NCI-H2081 (cell line): ENCODE measurements at places on chromosomes 5 and 9.

DNA sequence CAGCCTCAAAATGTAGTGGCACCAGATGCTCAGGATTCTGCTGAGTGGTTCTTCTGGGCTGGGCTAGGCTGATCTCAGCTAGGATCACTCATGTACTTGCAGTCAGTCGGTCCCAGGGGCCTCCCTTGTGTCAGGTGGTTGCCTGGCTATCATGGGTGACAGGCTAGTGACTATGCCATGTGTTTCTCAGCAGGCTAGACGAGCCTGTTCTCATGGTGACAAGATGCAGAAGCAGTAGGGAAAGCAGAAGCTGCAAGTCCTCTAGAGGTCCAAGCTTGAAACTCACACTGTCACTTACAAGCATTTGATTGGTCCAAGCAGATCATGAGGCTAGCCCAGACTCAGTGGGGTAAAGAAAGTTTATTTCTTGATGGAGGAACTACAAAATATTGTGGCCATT is 15.2 kb upstream of the KCNMB1 start:
- DNase-seq, result no peak

GRCh38 chr9:17627641-17628040 is 48.8 kb downstream of the SH3GL2 start:
- DNase-seq, result peak; percentile 89

GRCh38 chr9:69798744-69799143 is 21.9 kb upstream of the CFAP95 start:
- DNase-seq, result no peak

DNA sequence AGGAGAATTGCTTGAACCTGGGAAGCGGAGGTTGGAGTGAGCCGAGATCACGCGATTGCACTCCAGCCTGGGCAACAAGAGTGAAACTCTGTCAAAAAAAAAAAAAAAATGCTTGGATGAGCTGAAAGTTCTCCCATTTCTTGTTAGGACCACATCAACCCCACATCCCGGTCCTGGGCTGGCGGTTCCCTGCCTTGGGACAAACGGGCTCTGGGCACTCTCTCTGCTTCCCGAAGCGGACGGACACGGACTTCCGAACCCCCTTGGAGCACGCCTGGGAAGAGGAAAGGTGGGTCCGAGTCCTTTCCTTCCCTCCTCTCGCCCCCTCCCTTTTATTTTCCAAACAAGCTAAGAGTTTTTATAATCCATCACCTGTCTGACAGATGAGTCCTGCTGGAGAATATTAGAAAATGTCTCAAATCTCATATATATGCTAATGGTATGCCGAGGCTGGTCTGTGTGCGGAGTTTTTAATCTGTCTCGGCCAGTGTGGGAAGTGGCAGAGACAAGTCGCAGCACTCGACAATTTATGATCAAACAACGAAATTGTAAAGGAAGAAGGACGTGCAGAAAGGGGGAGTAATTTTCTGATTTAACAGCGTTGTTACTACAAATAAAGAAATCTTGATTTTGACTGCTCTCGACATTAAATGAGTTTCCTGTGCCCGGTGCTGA is 257.9 kb upstream of the IRX4 start:
- no peak for DNase-seq

DNA sequence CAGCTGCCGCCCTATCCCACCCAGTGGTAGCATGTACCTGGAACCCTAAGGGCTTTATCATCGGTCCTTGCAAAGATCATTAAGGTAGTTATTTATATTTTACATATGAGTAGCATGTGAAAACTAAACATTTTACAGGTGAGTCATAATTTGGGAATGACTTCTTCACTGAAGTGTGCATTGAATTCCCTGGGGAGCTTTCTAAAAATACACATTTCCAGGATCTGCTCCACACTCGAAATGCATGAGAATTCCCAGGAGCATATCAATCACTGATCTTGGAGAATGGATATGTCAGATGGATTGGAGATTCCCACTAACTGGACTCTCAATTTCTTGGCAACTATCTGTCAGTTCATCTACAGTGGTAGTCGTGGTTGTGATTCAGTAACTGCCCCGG is 717.5 kb downstream of the IRX1 start:
- no peak for DNase-seq

DNA sequence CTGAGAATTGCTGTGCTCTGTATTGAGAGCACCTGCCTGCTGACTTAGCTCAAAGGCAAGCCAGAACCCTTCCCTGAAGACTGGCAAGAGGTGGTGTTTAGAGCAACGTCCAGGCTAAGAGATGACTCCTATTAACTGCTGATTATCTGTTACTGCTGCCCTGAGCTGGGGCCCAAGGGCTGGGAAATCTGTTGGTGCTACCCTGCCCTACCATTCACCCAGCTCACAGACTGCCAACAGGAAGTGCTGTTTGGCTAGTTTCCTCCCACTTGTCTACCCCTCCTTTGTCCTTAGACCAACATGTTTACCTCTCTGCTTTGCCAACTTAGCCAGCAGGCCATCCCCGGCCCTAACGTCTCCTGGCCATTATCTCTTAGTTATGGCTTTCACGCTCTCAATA is 6.9 kb downstream of the RAB24 start:
- DNase-seq, result peak; percentile 74

DNA sequence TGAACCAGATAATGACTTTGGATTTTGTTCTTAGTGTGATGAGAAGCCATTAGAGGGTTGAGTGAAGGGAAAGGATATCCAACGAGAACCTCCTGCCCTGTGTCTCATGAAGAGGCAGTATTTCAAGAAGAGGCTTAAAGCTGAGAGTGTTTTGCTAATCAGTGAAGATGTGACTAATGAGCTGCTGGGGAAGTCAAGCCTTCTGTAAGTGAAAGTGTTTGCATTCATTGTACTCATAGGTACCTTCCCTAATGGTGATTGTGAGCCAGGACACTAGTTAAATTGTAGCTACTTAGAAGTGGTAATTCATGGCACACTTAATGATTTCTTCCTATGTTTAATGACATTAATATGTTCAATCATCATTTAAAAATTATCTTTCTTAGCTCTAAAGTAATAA is 23.7 kb downstream of the PIP5K1B start:
- DNase-seq, result no peak

DNA sequence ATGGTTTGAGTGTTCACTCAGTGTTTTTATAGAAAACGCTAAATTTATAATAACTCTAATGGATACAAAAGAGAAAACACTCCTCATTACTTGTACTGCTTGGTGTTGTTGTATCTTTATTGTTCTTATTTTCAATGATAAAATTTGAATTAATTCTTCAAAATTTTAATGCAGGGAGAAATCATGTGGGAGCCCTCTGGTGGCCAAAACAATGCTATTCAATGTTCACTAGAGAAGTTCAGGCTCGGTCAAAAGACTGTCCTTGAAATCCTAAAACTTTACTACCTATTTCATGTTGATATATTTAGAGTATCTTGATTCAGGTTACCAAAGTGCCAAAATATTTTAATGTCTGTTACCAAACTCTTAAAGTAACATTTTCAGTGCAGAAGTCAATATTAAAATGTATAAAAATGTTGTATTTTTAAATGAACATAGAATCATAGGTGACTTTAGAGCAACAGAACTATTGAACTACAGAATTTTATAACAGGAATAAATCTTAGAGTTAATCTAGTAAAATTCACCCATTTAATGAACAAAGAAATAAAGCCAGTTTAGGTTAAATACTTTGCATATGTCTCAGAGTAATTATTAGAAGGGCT is 1259.8 kb downstream of the PTPRD start:
- peak; percentile 5 for DNase-seq

- no peak for DNase-seq
Measured at GRCh38 chr5:110072651-110073050, 382.9 kb downstream of the MAN2A1 start.

GRCh38 chr9:120555839-120556238 is 24.1 kb downstream of the CDK5RAP2 start:
- DNase-seq, result no peak

- DNase-seq, result peak; percentile 97
Measured at GRCh38 chr5:180281706-180282105, 10.2 kb downstream of the MAPK9 start.

- no peak for DNase-seq
Measured at GRCh38 chr9:91817493-91818224, 132.4 kb downstream of the ROR2 start.

DNA sequence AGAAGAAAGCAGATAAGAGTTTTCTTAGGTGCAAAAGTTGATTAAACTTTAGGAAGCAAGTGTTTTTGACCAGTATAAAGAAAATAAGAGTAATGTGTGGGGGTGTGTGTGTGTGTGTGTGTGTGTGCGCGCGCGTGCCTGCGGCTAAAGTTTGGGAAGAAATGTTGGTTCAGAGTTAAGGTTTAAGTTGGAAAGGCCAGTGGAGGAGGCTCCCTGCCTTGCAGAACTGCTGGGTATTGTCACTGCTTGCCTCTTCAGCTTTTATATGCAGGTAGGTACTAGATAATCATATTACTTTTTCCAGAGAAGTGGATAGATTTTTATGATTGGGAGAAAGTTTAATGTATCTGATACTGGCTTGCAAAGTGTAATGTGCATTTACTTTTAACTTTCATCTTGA is 2.0 kb downstream of the PIK3R1 start:
- DNase-seq, result no peak

- no peak for DNase-seq
Measured at GRCh38 chr5:156354571-156354970, 27.6 kb downstream of the SGCD start.

DNA sequence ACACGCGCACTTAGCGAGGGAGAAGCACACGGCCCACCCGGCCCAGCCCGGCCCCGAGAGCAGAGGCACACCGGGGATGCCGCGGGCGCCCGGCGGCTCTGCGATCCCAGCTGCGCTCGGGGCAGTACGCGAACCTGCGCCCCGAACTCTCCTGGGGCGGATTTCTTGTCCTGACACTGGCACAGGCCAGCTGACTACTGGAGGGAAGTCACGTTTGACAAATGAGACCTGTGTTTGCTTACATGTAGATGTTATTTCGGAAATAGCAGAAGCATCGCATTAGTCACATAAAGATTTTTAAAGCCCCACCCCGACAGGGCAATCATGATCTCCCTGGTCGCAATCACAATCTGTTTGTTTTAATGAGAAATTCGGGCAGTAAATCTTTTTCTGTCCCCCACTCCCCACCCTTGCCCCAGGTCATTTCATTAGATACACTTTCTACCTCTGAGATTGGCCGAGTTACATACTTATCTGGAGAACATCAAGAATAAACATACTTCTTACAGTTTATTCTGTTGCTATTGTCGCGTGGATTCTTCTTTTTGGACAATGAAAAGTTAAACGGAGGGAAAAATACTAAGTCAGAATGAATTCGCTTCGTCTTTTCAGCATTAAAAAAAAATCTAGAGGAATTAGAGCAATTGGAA is 518.9 kb downstream of the CTNND2 start:
- DNase-seq, result peak; percentile 84

- DNase-seq, result no peak
Measured at GRCh38 chr9:37969130-37969529, 65.2 kb upstream of the SLC25A51 start.

- DNase-seq, result no peak
Measured at GRCh38 chr9:129336130-129336528, 158.1 kb upstream of the IER5L start.

GRCh38 chr5:142803428-142804125 is 33.4 kb downstream of the ARHGAP26 start:
- DNase-seq, result no peak

GRCh38 chr9:123149067-123149466 is 115.6 kb downstream of the GPR21 start:
- DNase-seq, result no peak

- DNase-seq, result no peak
Measured at GRCh38 chr9:114285166-114285867, 37.6 kb upstream of the ORM1 start.

DNA sequence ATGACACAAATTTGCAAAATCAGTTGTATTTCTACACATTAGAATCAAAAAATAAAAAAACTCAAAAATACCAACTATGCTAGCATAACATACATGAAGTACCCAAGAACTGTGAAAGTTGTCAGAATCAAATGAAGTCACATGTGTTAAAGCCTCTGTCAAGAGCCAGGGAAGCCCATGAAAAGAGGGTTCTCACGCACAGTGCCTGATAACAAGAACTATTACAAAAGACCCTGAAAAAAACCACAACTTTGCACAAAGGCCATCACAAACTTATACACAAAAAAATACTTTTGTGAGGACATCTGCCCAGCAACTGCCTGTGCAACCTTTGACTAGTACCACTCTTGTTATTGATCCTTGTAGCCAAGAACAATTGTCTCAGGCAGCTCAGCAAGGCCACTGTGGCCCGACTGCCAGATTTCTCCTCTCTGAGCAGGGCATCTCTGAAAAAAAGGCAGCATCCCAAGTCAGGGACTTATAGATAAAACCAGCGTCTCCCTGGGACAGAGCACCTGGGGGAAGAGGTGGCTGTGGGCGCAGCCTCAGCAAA is 28.9 kb upstream of the HNRNPA0 start:
- DNase-seq, result no peak

GRCh38 chr9:79145442-79145841 is 426.3 kb upstream of the TLE4 start:
- DNase-seq, result no peak

- no peak for DNase-seq
Measured at GRCh38 chr5:73230264-73231245, 57.6 kb downstream of the TMEM174 start.

GRCh38 chr9:113808391-113809358 is 67.4 kb upstream of the ZNF618 start:
- no peak for DNase-seq

DNA sequence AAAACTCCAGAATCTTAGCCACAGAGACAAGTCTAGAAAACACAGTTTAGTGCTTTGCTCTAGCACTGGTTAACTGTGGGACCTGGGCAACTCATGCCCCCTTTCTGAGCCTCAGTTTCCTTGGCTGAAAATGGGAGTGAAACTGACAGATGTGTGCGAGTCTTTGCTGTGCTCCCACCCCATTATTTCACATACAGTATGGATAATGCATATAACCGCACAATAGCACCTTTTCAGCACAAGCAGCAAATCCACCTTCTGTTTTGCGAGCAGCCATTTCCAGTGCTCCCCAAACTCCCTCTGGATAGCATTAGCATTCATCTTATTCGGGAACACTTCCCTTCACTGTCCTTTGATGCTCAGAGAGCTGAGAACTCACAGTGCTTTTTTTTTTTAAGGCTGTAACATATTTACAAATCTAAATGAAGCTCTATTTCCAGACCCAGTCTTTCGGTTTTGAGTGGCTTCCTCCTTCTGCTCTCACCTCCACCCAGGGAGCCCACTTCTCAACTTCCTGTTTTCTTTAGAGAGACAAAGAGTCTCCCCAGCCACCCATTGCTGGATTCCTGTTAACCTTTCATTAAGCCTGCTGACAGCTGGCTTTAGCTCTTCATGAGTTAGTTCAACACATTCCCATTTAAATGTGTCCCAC is 49.2 kb downstream of the TIMD4 start:
- DNase-seq, result peak; percentile 94

- no peak for DNase-seq
Measured at GRCh38 chr9:111943200-111943599, 46.6 kb downstream of the UGCG start.

DNA sequence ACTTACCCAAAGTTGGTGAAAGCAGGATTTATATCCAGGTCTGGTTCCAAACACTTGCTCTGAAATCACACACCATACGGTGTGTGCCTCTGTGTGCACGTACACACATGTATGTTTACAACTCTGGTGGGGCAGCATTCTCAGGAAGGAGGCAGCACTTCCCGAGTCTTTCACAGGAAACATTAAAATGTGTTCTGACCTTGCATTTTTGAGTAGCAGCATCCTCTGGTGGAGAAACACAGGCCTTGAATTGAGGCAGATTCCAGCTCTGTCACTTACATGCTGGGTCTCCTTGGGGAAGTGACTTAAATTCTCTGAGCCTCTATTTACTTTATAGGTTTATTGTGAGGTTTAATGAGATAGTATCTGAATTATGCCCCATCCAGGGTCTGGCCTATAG is 126.4 kb downstream of the RGS3 start:
- DNase-seq, result no peak

GRCh38 chr5:109351988-109352864 is 57.5 kb downstream of the PJA2 start:
- no peak for DNase-seq
